ENCODE measurements at places on chromosomes 7 and 10.
A peak's percentile ranks its signal among the peaks of the same experiment; 100 is the strongest.

GRCh38 chr10:79241990-79242619 lies 105.2 kb upstream of the PPIF start:
- no peak for DNase-seq

- no peak for DNase-seq
These were observed 127.8 kb downstream of the PLPP4 start for GRCh38 chr10:120584786-120585185.

- DNase-seq, result peak; percentile 53
These were observed 1.1 kb upstream of the ITGB8 start for GRCh38 chr7:20329389-20330238.

GRCh38 chr10:31864834-31865518 lies 63.7 kb downstream of the ARHGAP12 start:
- DNase-seq, result no peak

GRCh38 chr10:10527861-10528562 lies 489.7 kb upstream of the CELF2 start:
- no peak for DNase-seq

DNA sequence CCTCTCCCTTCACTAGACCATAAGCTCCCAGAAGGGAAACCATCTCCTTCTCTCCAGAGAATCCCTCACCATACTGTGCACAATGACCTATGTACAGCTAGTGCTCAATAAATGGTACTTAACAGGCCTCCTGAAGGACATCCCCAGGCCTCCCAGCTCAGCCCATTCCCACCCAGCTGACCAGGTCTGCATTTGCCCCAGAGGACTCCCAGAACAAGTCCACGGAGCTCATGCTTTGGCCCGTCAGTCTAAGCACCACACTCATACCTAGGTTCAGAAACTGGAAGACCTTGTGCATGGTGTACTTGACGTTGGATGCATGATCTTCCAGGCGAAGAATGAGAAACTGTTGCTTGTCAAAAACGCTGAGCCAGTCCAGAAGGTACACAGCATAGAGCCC lies 81.3 kb downstream of the CHST15 start:
- no peak for DNase-seq

DNA sequence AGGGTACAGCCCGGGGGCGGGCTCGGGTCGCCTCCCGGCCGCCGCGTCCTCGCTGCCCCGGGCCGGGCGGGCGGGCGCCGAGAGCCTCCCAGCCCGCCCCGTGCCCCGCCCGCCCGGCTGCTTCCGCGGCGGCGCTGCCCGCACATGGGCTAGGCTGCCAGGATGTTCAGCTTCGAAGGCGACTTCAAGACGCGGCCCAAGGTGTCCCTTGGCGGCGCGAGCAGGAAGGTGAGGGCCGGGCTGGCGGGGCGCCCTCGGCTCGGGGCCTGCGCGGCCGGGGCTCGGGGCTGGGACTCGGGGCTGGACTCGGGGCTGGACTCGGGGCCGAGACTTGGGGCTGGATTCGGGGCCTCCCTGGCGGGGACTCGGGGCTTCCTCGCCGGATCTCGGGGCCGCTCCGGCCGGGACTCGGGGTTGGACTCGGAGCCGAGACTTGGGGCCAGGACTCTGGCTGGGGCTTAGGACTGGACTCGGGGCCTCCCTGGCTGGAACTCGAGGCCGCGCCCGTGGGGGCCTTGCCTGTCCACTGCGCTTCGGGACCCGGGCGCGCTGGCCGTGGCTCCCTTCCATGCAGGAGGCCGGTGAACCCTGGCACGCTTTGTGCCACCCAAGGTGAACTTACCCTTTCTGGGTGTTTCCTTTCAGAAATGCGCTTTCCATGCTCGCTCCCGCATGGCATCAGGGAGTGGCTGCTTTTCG lies 534 bp downstream of the UBE3C start:
- DNase-seq, result no peak

Measured in NCI-H1436 (cell line).